ENCODE measurements at places on chromosomes 2 and 18.

- no peak for DNase-seq
Observed at GRCh38 chr2:212176151-212176550, 362.5 kb downstream of the ERBB4 start.

- no peak for DNase-seq
Observed at GRCh38 chr18:505483-506122, 5.1 kb upstream of the COLEC12 start.

DNA sequence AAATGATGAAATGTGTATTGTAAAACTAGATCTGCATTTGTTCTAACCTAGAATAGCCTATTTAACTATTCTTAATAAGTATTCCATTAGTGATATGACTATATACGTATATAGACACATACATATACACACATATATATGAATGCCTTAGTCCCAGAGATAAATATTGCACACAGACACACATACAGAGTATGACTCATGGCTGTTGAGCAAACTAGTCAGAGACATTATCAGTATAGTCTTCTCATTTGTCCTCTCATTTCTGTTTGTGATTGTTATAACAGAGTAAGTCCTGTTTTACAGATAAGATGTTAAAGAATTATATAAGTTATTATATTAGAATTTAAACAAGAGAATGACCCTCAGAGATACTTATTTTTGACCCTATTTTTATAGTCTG lies 202.5 kb downstream of the CCDC102B start:
- no peak for DNase-seq

DNA sequence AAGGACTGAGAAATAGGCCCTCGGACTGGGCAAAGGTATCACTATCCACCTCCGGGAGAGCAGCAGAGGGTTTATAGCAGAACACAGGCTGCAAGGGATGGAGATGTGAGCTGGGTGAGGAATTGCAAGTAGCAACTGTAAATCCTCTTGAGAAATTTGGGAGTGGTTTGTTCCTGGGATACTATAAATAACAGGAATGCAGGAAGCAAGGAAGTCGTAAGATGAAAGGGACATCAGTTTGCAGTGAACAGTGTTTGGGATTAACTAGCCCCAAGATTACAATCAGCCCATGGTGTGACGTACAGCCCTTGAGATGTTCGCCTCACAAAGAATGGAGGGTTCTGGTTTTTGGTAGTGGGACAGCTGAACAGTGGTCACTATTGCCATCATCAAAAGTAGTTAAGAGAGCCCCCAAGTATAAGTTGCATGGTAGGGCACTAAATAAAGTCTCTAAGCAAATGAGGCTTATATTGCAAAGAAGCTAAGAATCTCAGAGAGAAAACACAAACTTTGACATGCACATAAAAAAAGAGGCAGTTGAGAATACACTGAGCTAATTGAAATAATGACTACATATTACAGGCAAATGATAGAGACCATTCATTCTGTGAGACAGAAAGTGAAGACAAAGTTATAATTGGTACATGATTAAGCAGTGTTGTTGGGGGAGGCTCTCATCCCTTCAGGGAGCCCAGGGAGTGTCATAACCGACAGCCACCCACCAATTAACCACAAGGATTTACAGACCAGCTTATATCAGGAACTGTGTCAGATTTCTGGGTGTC lies 362.5 kb upstream of the ACVR2A start:
- no peak for DNase-seq

- no peak for DNase-seq
Observed at GRCh38 chr2:241809383-241810306, 652 bp downstream of the NEU4 start.

DNA sequence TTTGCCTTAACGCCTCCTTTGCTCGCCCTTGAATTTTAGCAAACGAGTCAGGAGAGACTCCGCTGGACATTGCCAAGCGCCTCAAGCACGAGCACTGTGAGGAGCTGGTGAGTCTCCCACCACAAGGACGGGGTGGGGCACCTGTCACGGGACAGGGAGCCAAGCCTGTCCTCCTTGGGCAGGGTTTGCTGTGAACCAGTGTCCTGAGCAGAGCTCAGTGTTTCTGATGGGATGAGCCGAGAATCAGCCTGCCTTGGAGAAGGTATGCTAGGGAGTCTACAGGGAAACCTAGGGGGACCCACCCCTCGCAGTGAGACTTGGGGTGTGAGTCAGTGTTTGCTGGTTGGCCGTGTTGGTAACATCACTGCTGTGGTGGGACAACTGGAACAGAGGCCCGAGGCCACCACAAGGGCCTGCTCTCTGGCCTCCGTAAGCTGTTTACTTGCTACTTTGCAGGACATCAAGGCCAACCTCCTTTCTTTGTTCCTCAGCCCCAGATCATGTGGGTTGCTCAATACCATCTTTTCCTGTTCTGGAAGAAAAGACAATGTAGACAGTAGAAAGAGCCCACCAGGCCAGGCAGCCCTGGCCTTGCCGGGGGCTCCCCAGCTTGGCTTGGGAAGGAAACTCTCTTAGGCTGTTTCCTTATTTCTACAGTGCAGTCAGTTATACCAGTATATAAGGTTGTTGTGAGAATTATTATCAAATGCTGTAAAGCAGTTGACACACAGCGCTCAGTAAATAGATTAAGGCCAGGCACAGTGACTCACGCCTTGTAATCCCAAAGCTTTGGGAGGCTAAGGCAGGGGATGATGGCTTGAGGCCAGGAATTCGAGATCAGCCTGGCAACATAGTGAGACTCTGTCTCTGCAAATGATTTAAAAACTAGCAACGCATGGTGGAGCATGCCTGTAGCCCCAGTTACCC lies 42.4 kb downstream of the ITGB1BP1 start:
- DNase-seq: no peak

- DNase-seq: no peak
Observed at GRCh38 chr18:68270017-68270416, 444.9 kb downstream of the TMX3 start.

DNA sequence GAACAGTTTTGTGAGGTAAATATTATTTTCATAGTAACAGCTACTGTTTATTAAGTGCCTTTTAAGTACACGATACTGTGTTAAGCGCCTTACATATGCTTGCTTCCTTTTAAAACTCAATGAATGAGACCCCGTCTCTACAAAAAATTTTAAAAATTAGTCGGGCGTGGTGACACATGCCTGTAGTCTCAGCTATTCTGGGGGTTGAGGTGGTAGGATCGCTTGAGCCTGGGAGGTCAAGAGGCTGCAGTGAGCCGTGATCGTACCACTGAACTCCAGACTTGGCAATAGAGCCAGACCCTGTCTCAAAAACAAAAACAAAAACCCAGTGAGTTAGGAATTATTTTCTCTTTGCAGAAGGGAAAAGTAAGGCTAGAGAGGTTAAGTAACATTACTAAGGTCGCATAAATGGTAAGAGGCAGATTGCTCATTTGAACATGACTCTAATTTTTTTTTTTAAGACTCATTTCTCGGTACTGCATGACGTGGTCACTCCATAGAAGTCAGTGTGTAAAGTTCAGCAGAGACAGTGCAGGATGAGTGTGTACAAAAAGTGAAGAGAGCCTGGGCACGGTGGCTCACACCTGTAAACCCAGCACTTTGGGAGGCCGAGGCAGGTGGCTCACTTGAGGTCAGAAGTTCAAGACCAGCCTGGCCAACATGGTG lies 1.1 kb downstream of the METAP1D start:
- DNase-seq: no peak

DNA sequence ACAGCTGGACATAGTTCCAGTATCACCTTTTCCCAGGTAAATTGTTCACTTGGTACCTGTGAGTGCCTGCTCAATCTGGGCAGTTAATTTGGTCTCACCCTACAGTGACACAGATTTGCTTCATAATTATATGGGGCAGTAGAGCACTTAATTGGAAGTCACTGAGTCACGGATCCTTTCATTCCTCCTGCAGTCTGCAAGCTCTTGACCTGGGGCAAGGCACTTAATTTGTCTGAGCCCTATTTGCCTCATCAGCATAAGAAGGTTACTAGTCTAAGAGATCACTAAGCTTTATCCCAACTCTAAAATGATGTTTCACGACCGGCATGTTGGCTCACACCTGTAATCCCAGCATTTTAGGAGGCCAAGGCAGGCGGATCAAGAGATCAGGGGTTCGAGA lies 8.9 kb downstream of the FBXO36 start:
- DNase-seq: no peak

- DNase-seq: no peak
Observed at GRCh38 chr2:69482471-69482870, 45.2 kb upstream of the NFU1 start.

DNA sequence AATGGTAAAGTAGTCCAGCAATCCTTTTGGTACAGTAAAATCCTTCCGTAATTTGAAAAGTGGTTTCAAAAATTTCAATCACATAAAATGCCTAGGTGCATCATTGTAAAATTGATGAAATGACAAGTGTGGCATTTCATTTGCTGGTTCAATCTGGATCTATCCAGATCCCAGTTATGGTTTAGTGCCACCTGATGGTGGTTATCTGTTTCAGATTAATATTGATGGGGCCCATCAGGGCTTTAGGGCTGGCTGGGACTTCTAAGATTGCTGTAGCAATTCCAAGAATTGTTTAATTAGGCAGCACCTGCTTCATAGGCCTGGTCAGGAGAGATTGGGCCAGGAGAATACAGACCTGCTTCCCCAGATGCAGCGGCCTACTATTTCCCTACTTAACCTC lies 55.5 kb upstream of the PIK3C3 start:
- DNase-seq: no peak

- no peak for DNase-seq
Observed at GRCh38 chr2:167843217-167843616, 404.2 kb downstream of the STK39 start.

- no peak for DNase-seq
Observed at GRCh38 chr2:195395362-195395761, 261.7 kb upstream of the SLC39A10 start.

GRCh38 chr2:204321027-204321800 lies 224.1 kb upstream of the PARD3B start:
- no peak for DNase-seq

DNA sequence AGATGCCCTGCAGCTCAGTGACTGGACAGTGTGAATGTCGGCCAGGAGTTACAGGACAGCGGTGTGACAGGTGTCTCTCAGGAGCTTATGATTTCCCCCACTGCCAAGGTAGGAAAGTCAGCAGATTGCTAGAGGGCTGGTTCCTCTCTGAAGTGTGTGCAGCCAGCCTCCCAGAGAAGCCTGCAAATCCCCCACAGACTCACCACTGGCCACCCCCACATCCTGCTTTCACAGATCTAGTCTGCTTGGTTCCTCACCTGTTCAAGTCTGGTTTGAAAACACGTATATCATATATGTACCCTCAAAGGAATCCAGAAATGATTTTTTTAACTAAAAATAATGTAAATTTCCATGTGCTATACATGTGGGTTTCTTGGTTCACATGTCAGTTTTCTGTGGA lies 121.1 kb downstream of the LAMA3 start:
- DNase-seq: no peak

GRCh38 chr2:229930656-229931055 lies 8.4 kb downstream of the FBXO36 start:
- no peak for DNase-seq

DNA sequence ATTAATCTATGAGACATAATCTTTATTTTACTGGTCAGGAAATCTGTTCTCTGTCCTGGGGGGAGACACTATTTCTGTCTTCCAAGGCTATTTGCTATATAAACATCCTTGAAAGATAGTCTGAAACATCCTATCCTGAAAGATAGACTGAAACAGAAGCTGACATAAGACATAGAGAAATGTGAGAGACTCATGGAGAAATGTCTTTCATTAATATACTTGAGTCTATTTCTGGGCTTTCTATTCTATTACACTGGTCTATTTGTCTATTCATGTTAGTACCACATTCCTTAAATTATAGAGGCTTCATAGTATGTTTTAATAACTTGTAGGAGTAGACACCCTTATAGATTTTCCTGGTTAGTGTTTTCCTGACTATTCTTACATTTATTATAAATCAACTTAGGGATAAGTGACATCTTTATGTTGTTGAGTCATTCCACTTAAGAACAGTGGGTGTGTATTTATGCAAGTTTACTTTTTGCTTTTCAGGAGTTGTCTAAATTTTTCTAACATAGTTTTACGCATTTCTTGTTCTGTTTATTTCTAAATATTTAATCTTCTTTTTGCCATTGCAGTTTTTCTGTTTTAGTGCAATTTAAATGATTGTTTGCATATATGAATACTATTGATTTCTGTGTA lies 244.9 kb upstream of the ZSWIM2 start:
- no peak for DNase-seq

GRCh38 chr18:56709463-56709862 lies 58.3 kb downstream of the WDR7 start:
- DNase-seq: no peak

DNA sequence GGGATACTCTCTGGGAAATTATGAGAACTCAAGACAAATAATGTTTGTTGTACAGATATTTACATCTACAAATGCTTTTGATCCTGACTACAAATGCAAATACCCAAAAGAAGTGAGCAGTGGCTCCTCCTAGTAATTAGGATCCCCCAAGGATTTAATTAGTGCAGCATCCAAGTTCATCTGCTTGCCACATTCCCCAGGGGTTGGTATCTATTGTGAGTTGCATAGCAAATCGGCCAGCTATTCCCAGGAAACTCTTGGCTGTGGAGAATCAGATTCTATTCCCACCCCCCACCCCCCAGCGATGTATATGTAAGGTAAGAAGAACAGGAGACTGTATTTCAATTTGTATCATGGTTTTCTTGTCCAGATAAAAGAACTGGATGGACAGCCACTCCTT lies 725.1 kb upstream of the CDH7 start:
- DNase-seq: no peak
